Motor neuron (in vitro differentiated cells): ENCODE measurements at places on chromosomes 5 and 9. TPM values are rescaled to one million over a fixed set of nuclear protein-coding genes. Genes with fewer than 3 reads are reported as not detected.
A peak's percentile ranks its signal among the peaks of the same experiment; 100 is the strongest.

The ANKRD31 gene
- total RNA-seq: 0.54 and 0.81 TPM in 2 replicates

DNA sequence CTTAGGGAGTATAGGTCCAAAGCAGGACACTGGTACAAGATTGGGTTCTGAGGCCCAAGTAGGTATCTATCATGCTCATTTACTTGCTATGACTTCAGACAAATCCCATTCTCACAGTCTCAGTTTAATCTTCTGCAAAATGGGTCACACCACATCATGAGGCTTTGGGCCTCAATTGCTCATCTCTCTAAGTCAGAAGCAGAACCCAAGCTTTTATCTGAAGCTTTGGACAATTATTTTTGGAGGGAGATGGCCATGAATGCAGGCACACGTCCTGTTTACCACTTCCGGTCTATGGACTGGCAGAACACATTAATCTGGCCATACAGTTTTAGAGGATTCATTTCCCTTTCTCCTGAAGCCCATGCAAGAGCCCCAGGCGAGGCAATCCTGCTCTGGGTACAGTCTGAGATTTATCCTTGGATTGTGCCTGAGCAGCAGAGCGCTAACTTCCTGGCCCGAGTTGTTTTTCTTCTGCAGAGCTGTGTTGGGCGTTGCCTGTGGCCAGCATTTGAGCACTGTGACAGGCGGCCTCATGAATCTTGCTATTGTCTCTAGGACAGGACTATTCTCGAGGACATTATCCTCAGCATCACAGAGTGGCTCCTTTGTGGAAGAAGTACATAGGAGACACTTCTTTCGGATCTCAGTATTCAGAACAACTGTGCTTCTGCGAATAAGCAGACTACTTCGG, 16.1 kb downstream of the SLC22A4 start:
- peak; percentile 96 for ATAC-seq

DNA sequence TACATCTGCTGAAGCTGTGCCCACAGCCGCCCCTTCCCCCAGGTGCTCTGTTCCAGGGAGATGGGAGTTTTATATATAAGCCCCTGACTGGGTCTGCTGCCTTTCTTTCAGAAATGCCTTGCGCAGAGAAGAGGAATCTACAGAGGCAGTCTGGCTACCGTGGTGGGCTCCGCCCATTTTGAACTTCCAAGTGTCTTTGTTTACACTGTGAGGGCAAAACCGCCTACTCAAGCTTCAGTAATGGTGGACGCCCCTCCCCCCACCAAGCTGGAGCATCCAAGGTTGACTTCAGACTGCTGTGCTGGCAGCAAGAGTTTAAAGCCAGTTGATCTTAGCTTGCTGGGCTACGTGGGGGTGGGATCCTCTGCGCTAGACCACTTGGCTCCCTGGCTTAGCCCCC, 41.3 kb downstream of the RANBP17 start:
- ATAC-seq: no peak

DNA sequence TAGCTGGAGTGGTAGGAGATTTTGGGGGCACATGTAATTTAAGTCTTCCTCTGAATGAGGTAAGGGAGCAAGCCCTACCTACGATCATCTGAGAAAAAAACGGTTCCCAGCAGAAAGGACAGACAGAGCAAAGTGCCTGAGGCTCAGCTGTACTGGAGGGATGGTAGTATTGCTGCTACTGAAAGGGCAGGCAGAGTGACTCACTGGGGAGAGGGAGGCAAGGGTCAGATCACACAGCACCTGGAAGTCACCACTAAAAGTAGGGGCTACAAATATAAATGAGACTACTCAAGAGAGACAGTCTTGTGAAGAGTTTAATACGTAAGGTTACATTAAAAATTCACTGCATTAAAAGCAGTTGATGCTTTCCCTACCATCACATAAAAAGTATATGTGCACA, 75.9 kb downstream of the NFIB start:
- no peak for ATAC-seq

- ATAC-seq: peak; percentile 43
Measured at GRCh38 chr9:76459694-76460635, 983 bp downstream of the GCNT1 start.
